Activated T-helper 1 cell treated with Interleukin-2 at 50 U/mL for 16 hours (primary cell): ENCODE measurements at places on chromosomes 4 and X.

GRCh38 chrX:49934148-49934547 lies 11.8 kb downstream of the CLCN5 start:
- no peak for DNase-seq

- no peak for DNase-seq
Measured at GRCh38 chr4:124977045-124977444, 264.5 kb upstream of the ANKRD50 start.

- no peak for DNase-seq
Measured at GRCh38 chrX:40005292-40006011, 92.3 kb downstream of the BCOR start.

GRCh38 chrX:142089193-142089592 lies 115.9 kb downstream of the MAGEC2 start:
- no peak for DNase-seq

- no peak for DNase-seq
Measured at GRCh38 chr4:10983268-10983667, 298.7 kb upstream of the CLNK start.

- DNase-seq = no peak
Measured at GRCh38 chrX:99705701-99706100, 704.4 kb downstream of the PCDH19 start.

DNA sequence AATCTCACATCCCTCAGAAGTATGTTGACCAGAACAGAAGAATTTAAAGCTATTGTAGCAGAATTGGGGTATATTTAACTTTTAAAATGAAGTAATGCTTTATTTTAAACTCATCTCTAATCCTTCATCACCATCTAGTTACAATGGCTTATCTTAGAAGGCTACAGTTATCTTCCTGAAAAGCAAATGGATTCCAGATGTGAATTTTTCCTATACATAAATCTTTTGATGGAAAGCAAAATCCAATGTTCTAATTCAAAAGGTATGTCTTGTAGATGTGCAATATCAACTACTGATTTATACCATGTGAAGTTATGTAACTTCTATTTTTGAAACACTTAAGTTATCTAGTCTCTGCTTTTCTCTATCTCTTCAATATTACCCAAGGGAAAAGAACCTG lies 47.6 kb downstream of the CCNG2 start:
- no peak for DNase-seq

- DNase-seq = no peak
Measured at GRCh38 chr4:94595880-94596483, 144.2 kb downstream of the PDLIM5 start.

DNA sequence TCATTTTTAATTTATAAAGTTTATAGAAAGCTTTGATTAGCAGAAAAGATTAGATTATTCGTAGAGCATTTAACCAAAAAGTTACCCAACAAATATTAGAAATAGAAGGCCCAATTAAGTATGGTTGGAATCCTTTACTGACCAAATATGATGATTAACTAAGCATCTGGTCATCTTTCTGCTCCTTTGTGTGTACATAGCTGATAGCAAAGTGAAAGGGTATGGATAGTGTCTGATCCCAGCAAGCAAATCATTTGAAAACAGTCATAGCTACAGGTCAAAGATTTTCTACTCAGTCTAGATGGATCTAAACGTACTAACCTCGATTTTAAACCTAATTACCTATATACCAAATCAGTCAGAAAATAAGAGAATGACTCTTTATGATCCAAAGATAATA lies 7.3 kb upstream of the MAB21L2 start:
- no peak for DNase-seq

DNA sequence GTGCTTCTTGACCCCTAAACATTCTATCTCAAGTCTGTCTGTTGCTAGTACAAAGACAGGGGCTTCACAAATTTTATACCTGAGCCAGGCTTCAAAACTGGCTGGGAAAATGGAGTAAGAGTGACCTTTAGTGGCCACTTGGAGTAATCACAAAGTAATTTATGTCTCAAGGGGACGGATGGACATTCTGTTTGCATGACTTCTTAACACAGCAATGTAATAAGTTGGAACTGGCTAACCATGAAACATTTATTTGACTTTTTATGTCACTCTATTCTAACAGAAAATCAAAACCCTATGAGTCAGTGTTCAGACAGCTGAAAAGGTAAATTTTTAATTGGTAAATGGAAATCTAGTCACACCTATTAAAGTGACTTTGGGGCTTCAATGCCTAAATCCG lies 600.6 kb downstream of the ANKRD50 start:
- DNase-seq = no peak

DNA sequence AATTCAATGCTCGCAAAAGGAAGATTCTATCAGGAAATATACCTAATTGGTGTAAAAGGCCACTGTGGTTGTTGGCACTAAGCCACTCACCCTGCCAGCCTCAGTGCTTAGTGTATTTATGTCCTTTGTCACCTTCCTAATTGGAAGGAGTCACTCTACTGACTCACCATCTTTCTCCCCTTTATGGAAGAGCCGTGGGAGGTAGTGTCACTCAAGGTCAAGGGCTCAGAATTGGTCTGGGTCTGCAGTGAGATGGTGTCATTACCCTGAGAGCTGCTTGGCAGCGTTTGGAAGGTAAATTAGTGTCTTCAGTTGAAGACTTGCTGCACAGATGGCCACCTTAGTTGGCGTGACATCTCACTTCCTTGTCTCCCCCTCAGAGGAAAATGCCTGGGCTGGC lies 41.7 kb upstream of the CDKN2AIP start:
- DNase-seq = no peak

DNA sequence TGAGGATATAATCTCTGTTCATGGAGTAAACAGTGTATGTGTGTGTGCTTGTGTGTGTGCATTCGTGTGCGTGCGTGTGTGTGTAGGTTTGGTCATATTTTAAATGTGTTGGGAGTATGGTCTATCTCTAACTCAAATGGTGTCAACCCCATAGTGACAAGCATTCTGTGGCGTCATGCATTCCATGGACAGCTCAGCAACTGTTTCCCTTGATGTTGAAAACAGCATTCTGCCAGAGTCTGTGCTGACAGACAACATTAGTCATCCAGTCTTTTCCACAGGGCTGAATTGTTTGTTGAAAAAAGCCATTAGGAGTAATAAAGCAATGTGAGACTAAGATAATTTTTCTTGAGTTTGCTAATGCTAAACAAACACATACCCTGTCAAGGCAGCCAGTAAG lies 706.6 kb downstream of the PCDH19 start:
- DNase-seq = no peak

DNA sequence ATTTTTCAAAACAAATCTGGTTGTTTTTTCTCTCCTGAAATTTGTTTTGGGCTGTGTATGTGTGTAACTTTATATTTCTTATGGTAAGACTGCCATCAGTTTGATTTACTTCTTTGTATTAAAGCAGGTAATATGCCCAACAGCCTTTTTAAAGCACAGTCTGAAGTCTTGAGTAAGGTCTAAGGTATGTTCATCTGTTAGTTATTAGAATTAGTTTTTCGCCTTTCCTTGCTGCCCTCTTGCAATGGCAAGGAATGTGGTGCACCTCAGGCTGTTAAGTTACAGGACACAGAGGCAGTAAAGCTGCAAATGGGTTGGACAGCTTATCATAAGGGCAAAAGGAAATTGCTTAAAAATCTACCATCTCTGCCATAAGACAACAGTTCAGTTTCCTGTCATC lies 71.8 kb downstream of the METTL14 start:
- DNase-seq = no peak

DNA sequence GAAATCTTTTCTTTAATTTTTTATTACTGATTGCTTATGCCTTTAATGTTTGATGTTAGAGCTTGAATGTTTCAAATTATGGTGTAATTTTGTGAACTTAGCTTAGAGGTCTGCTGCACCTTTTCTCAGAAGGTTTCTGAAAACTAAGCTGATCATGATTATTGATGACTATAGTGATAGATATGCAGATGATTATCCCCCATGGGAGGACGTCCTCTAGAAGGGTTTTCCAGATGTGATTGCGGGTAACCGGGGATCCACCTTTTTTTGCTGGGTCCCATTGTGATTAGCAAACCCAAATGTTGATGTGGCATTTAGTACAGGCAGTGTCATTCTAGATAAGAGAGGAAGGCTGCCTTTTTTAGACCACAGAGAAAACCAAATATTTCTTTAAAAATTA lies 272.9 kb downstream of the FBXO8 start:
- DNase-seq = no peak

- no peak for DNase-seq
Measured at GRCh38 chr4:145199051-145199716, 18.8 kb upstream of the OTUD4 start.

- DNase-seq = no peak
Measured at GRCh38 chr4:76665153-76665552, 230.1 kb downstream of the SHROOM3 start.

GRCh38 chrX:71667328-71668247 lies at the start of gene LOC101059915:
LOC101059915 (plus strand) TSS chrX:71667546.
- DNase-seq = no peak

DNA sequence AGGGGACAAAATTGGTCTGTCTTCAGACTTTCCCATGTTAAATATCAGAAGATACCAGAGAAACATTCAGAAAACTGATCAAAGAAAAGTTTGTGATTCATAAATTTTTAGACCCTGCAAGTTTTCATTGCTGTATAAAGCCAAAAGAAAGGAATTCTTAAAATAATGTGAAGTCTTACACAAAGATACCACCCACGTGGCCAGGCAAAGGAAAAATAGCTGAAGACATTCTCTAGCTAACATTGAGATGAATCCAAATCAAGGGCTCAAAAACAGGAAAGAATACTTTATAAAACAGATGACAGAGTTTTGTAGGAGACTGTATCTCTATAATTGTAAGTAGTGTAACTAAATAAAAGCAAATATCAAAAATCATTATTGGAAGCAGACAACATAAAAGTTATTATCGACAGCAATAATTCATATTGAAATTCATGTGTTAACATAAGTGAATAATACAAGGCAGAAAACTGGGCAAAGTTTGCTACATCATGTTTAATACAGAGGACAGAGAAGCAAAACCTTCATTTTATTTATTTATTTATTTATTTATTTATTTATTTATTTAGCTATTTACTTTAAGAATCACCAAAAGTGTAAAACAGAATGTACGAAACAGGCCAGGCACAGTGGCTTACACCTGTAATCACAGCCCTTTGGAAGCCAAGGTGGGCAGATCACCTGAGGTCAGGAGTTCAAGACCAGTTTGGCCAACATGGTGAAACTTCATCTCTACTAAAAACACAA lies 204.6 kb upstream of the SLIT2 start:
- DNase-seq = no peak

- DNase-seq = no peak
Measured at GRCh38 chr4:181161669-181162068, 1081.5 kb upstream of the TENM3 start.
